Kidney glomerular epithelial cell (primary cell): ENCODE measurements at places on chromosomes 3 and 15.

DNA sequence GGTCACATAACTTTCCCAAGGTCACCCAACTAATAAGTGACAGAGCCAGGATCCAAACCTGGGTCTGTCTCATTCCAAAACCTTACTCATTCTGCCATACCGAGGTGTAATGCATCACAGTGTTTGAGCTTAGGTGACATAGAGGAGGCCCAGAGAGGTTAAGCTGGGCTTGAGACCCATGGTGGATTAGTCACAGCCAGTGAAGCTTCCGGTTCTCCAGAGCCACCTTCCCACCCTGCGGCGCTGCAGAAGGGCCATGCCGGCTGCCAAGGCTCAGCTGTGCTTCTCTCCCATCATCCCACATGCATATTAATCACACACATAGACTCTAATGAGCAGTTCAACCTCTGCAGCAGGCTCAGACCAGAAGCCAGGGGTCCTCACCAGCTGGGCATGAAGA, 42.2 kb downstream of the SPSB4 start:
- DNase-seq, result no peak

- DNase-seq, result peak; percentile 94
These were observed 30.5 kb downstream of the RTP1 start for GRCh38 chr3:187227658-187228258.

GRCh38 chr3:169148448-169149348, 514.8 kb downstream of the MECOM start:
- DNase-seq, result no peak

DNA sequence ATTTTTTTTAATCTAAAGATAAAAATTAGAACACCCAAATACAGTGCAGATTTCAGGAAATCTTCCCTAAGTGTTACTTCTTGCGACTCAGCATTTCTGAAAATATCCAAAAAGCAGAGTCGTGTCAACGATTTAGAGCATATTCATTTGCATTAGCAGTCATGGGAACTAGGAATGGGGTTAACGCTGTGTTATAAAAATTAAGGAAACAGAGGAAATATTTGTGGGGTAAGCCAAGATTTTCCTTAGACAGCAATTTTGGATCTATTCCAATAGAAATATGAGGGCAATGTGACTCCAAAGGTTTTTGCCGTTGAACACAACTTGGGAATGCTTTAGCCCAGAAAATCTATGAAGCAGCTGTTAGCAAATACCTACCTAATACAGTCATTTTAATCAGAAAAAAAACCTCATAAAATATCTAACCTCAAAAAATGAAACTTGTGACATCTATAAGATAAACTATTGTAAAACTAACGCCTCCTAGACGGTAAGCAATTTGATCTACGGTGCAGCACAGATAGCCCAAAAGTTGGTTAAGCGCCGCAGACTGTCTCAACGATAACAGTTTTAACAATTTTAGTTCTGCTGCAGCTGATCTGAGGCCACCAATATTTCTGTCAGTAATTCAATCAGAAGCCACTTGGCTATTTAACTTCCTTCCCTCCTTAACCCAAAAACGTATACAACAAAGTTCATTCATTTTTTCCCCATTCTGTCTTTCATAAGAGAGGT, 5.8 kb upstream of the ATP11B start:
- no peak for DNase-seq

- DNase-seq, result no peak
These were observed 28.4 kb downstream of the SMAD6 start for GRCh38 chr15:66730168-66731021.

- no peak for DNase-seq
These were observed 10.9 kb downstream of the NT5DC2 start for GRCh38 chr3:52522651-52523251.

- DNase-seq, result no peak
These were observed 56.9 kb downstream of the GRIP2 start for GRCh38 chr3:14483286-14483685.

DNA sequence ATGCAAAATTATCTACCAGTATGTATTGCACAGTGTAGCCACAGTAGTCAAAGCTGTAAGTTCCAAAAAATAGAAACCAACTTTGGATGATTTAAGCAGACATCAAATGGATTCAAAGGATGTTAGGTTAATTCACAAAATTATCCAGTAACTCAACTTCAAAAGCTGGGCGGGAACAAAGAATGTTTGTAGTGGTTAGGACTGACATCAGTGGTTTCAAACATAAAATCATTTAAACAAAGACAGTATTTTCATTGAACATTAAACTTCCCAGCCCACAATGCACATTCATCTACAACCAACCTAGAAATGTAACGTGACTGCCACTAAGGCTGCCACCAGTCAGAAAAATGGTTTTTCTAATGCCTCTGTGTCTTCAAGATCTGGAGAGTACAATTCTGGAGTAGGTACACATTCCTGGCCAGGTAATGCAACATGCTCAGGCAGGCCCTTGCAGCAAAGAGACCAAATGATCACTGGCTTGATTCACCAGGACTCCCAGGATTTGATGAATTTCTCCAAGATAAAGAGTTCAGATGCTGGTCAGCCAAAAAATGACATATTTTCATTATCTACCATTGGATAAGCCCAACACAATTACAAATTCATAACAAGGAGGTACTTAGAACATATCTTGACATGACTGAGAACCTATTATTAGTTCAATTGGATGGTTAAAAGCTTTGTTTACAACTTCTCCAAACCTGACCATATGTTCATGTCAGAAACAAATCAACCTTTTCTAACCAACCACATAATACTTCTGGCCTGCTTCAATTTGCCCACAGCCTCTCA, 189.8 kb upstream of the CNTN4 start:
- DNase-seq, result no peak

- DNase-seq, result peak; percentile 5
These were observed 3.9 kb downstream of the KATNBL1 start for GRCh38 chr15:34206011-34206410.

- DNase-seq, result no peak
These were observed 474 bp downstream of the MINAR1 start for GRCh38 chr15:79432345-79433275.

DNA sequence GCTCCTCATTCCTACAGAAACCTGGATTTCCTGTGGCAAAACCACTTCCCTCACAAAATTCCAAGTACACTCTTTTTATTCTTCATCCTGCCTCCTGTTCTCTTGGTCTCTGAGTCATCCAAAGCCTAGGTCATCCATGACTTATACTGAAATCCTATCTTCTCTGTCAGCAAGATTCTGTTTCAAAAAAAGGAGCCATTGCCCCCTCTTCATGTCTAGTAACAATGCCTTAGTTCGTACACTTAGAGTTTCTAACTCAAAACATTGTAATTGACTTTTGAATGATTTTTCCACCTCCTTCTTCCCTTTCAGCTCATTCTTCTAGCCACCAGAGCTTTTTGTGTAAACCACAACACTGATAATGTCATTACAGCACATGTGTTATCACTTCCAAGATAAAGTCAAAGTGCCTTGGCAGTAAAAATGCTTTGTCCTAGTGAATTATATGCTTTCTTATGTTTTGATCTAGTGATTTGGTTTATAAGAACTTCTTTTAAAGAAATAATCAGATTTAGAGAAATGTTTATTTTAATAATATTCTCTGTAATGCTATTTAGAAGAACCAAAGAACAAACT, 256.5 kb upstream of the NECTIN3 start:
- peak; percentile 38 for DNase-seq

DNA sequence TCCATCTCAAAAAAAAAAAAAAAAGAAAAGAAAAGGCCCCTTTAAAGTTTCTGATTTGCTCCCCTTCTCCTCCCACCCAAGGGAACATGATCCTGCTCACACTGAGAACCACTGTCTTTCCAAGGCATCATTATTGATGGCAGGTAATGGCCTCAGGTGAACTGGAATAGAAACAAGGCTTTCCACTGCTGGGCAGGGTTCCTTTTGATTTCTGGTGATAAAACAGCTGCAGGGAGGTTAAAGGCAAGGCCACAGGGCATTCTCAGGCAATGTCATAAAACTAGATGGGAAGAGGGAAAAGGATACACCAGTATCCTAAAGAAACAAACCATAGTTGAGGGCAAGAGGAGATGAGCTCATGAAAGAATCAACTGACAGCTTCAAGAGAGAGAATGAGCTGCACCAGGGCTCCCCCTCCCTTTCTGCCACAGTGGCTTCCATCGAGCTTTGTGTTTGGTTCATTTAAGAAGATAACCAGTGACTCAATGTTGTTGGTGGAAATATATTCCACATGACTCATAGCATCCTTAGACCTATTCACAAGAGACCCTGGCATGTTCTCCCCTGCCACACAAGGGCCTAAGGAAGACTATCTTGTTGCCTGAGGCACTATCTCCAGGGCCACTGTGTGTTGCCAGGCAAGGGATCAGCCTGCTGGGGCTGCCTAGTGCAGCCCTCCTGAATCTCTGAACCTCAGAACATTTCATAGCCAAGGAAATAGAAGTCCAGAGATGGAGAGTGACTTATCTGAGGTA, 86.4 kb downstream of the WDR76 start:
- peak; percentile 100 for DNase-seq

GRCh38 chr3:4207672-4208071, 95.5 kb upstream of the SETMAR start:
- DNase-seq, result no peak

GRCh38 chr3:170734735-170735065, 135.3 kb downstream of the RPL22L1 start:
- DNase-seq, result no peak

GRCh38 chr15:69825941-69826818, 271.5 kb downstream of the TLE3 start:
- DNase-seq, result no peak

DNA sequence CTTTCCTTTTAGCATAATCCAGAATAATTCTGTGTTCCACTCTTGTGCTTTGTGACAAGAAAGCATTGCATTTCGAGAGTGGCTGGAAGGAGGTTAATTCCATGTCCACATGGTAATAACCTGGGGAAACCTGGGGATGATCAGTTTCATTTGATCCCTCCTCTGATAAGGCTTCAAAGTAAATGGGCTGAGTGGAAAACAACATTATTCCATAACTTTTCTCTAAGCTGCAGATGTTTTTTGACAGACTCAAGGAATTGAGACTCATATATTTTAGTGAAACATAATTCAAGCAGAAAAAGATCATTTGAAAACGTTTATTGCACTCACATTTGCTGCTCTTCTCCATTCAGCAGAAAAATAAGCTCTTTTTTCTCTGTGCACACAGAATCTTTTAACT, 44.6 kb downstream of the ROBO2 start:
- no peak for DNase-seq
